NCI-H1105 treated with DMSO at 0.1 percent for 48 hours (cell line): ENCODE measurements at places on chromosomes 7 and 10.

- no peak for DNase-seq
Observed at GRCh38 chr7:159193543-159194090, 49.0 kb upstream of the VIPR2 start.

DNA sequence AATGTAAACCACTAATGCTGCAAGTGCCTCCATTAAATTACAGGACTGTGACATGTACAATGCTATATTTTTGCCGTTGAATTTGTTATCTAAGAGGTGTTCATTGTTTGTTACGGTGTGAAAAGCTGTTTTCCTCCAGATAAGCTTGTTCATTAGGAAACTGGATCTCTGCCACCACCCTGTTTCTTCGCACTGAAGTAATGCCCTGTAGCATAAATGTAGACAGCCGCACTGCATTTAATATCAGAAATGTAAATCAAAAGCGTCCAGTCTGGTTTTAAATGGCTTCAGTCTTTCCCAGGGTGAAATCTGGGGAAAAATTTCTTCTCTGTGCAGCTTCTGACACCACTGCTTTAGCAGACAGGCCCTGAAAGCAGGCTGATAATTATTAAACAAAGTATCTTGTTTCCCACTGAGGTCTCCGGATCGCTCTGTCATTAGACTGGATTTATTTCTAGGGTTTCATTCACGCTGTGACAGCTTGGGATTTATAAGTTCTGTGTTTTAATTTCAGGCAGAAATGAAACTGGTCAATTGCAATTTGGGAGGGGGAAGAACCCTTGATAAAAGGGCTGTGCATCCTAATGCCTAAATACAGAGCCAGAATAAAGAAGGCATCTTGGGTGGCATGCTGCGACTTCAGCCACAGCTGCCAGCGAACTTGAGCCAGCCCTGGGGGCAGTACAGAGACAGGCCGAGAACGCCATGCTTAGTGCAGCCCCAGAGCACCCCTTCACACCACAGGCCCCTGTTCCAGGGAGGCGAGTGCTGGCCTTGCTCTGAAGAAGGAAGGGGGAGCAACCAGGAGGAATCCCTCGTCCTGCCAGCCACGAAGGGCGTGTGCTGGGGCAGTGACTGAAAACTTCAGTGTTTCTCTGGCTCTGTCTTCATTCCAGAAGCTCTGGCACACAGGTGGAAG, 547.7 kb upstream of the GALNT17 start:
- no peak for DNase-seq

- no peak for DNase-seq
Observed at GRCh38 chr7:133932591-133932990, 194.5 kb upstream of the LRGUK start.

- no peak for DNase-seq
Observed at GRCh38 chr10:102962267-102962666, 44.2 kb downstream of the CNNM2 start.

- DNase-seq, result peak; percentile 73
Observed at GRCh38 chr7:82234457-82235049, 209.0 kb downstream of the CACNA2D1 start.
